Liver (tissue), 10 donors: ENCODE measurements at places on chromosomes 5 and 9.

GRCh38 chr5:108278285-108279240 lies 103.3 kb downstream of the FBXL17 start:
- DNase-seq: no peak

DNA sequence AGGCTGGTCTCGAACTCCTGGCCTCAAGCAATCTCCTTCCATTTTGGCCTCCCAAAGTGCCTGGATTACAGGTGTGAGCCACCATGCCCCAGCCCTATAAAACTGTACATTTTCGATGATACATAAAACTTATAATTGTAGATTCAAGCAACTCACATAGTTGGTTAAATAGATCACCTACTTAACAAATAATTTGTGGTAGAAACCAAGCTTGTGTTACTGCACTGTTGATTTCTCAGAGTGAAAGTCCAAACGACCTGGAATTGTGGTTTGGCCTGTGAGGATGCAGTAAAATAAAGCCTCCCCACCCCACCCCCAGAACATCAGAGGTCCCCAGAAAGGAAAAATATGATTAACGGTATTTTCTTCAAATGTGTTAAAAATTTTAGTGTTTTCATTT lies 92.7 kb downstream of the TRIO start:
- DNase-seq: no peak

- no peak for DNase-seq
Measured at GRCh38 chr5:154258531-154259217, 68.1 kb downstream of the GALNT10 start.

- DNase-seq: no peak
Measured at GRCh38 chr5:135568923-135569360, 9.8 kb downstream of the CXCL14 start.

DNA sequence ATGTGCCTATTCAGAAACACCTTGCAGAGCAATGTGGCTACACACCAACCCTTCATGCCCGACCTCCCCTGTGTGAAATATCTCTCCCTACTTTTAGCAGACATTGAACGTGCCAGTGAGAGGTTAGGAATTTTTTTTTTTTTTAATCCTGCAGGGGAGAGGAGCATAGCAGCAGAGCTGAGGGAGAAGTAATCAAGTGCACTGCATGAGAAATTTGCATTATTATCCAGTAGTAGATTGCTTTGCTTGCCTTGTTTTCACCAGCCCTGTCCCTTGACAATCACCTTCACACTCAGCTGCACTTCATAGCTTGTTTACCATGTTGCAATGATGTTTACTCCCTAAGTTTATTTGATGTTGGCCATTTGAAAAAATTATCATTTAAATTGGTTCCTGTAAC lies 489.6 kb upstream of the ZNF608 start:
- no peak for DNase-seq
